ENCODE measurements at places on chromosomes 16 and 17.

DNA sequence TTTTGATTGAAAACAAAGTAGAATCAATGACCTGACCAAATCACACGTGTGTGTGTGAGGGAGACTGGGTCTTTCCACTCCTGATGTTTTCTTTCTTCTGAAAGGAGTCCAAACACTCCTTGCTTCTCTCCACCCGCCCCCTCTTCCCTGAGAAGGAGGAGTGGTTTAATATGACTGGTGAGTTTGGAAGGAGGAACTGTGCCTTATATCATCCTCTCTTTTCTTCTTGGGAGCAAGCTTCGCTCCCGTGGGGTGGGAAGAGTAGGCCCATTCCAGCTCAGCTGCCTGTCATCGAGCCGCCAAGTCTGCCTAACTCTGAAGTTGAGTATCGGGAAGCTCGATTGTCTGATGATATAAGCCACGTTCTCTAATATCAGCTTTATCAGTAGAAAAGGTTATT lies 96.5 kb downstream of the YPEL2 start:
- DNase-seq: no peak

DNA sequence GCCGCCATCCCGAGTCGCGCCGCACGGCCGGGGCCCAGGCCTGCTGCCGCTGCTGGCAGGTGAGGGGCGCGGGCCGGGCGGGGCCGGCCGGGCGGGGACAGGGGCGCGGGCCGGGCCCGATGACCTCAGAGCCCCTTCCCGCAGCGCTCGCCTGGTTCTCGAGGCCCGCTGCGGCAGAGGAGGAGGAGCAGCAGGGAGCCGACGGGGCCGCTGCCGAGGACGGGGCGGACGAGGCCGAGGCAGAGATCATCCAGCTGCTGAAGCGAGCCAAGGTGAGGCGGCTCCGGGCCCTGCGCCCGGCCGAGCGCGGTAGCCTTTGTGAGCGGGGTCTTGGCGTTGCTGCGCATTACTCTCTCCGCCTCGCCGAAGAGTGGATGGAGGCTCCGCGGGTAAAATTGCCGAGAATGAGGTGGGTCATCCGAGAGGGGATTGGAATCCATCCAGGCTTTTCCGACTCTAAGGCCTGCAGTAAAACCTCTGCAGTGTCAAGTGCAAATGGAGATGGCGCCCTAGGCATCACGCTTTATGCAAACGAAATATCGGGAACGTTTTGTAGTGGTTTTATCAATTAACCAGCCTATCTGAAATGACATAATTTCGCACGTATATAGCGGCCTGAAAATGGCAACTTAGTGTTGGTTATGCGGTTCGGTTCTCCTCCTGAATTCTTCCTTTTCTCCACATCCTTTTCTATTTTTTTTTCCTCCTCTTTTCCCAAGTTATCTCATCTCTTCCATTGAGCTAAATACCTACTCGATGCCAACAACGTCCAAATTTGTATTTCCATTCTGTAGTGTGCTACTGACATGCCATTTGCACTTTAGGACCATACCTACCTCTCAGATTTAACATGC lies 577 bp downstream of the TTC19 start:
- DNase-seq: no peak

DNA sequence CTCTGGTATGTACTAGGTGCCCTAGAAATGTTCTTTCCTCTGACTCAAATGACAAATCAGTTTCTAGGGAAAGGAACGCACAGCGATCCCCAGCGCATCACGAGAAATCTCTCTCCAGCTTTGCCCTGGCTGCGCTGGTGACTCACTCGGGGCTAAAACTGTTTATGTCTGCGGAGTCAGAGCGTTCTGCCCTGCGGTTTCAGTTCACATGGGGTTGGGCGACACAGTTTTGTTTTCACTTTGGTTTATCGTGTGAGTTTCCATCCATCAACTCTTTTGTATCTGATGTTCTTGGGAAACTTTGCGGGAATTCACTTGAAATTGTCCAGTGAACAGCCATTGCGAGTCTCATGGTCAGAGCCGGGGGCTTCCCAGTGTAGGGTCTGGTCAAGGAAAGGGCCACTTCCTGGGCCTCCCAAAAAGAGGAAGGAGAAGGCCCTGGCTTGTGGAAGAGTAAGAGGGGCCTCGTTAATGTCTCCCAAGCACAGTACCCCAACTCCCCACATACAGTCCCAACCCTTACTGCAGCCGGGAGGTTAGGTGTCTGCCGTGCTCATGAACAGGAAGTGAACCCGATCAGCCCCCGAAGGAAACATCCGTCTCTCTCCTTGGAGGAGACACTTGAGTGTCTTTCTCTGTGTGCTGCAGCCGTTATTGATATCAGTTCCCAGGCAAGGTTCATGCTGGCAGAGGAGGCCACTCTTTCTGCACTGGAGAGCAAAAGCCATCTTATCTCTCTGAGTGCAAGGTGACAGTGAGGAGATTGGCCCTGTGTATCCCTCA lies 643.2 kb downstream of the WWOX start:
- peak; percentile 54 for DNase-seq

DNA sequence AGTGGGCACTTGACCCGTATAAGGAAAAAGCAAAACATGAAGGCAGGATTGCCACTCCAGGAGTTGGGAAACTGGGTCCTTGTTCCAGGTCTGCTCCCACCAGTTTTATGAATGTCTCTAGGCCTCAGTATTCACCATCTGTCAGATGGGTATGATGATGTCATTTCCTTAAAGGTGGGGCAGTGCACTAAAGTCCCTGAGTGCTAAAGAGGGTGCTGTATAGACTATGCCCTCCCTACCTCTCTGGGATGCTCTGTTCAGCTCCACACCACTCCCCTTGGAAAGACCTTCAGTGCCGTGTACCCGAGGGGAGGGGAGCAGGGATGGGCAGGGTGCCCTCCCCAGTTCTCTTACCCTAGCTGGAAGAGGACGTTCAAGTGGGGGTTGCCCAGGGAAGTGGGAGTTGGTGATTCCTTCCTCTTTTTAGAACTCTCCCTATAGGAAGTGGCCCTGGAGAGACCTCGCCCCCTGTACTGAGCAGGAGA lies 2.2 kb downstream of the LASP1 start:
- no peak for DNase-seq

- no peak for DNase-seq
Observed at GRCh38 chr16:3677994-3678393, 23.5 kb downstream of the DNASE1 start.

- no peak for DNase-seq
Observed at GRCh38 chr17:45016823-45017222, 34.6 kb downstream of the DCAKD start.

GRCh38 chr16:75570396-75571065 lies 4.4 kb downstream of the GABARAPL2 start:
- no peak for DNase-seq

DNA sequence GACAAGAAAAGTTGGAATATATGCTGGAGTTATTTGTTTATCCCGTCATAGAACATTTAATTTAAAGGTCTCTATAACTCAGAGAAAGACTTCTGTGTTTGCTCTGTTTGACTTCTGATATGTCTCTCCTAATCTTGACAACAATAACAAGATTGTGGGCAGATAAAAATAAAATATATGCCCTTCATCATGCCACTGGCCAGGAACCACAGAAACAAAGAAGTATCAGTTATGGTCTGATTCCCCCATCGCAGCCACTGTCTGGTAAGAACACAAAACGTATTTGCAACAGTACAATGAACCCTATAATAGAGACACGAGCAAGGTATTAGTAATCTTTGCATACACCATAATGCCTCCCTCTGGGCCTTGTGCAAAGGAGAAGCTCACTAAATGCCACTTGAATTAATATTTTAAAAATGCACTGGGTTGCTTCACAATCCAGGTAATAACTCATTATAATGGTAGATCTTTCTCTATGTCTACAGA lies 1498.3 kb downstream of the CDH11 start:
- no peak for DNase-seq

Measured in GM19239 (cell line).